ENCODE measurements at places on chromosomes 1 and 21.
A peak's percentile ranks its signal among the peaks of the same experiment; 100 is the strongest.

- no peak for DNase-seq
Observed at GRCh38 chr1:181044449-181044966, 10.7 kb downstream of the MR1 start.

DNA sequence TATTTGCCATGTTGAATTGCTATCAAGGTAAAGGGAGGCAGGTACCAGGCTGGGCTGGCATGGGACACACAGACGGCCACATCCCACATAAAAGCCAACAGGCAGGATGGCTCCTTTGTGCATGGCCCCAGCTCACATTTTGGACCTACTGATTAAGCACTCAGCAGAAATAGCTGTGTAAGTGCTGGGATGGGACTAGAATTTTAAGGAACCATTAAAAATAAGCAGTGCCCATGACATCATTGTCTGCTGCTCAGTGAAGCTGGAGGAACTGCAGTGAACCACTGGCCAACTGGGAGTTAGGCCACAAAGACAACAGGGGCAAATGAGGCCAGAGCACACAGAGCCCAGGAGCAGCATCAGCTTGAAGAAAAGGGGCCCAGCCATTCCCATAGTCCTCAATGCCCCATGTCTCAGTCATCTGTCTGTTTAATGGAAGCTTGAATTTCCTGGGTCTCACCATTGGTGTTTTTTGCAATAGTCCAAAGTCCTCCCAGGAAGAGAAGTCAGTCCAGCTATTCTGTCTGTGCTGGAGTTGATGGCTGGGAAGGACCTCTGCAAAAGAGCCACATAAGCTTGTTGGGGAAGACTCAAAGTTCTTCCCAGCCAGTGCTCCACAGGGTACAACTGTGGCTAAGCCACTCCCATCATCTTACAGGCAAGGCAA lies 45.3 kb upstream of the TNR start:
- DNase-seq: no peak

GRCh38 chr21:23686737-23687523 lies 1920.4 kb downstream of the MRPL39 start:
- no peak for DNase-seq

DNA sequence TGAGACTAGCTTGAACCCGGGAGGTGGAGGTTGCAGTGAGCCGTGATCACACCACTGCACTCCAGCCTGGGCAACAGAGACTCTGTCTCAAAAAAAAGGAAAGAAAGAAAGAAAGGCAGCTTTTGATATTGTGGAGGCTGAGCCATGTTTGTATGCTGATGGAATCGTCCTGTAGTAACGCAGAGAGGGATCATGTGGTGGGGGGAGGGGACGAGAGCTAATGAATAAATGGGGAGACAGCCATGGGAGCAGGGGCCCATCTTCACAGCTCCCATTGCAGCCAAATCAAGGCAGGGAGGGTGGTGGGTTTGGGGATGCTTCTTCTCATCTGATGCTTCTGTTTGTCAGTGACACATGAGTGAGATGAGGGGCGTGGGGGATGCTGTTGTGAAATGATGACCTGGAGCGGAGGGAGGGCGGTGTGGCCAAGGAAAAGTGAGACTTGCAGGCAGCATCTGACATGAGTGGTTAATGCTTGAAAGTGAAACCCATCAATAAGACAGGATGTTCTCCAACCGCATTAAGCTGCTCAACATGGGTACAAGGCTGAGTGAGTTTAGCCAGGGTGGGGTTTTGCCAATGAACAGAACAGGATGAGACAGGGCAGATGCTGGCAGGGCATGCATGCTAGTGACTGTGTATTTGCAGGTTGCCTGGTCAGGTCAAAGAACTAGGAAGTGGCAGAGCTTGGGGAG lies 16.7 kb downstream of the SPATA21 start:
- peak; percentile 14 for DNase-seq

- DNase-seq: no peak
Observed at GRCh38 chr1:63774617-63775417, 1.0 kb downstream of the ROR1 start.

DNA sequence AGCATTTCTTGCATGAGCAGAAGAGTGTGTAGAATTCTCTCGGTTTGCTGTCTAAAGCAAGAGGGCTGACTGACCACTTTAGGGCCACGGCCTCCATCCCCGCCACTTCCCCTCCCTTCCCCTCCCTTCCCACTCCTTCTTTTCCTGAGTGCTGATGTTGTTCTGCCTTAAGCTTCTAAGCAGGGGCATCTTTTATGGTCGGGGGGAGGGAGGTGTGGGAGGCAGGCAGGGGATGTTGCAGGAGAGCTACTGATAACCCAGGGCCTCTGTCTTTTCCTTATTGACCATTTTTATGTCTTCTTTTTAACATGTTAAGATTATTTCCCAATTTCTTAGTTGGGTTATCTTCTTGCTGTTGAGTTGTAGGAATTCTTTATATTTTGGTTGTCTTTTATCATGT lies 15.1 kb downstream of the USP25 start:
- DNase-seq: no peak

- DNase-seq: no peak
Observed at GRCh38 chr21:43618940-43619339, 40.3 kb downstream of the HSF2BP start.

DNA sequence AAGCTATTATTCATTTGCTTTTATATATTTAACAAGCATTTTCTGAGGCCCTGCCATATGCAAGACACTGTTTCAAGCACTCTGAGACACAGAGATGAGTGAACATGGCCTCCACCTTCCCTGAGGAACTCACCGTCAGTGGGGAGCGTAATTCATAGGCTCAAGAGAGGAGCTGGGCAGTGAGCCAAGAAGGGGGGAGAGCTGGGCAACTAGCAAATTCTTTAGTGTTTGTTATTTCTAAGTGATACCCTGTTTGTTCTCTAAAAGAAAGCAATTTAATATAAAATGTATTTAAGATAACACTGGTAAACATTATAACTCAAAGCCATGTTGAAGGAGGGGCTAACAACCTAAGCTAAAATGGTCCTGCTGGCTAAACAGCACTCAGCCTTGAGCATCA lies 119.2 kb upstream of the NGF start:
- DNase-seq: no peak

- no peak for DNase-seq
Observed at GRCh38 chr1:55474168-55474786, 259.1 kb upstream of the USP24 start.

DNA sequence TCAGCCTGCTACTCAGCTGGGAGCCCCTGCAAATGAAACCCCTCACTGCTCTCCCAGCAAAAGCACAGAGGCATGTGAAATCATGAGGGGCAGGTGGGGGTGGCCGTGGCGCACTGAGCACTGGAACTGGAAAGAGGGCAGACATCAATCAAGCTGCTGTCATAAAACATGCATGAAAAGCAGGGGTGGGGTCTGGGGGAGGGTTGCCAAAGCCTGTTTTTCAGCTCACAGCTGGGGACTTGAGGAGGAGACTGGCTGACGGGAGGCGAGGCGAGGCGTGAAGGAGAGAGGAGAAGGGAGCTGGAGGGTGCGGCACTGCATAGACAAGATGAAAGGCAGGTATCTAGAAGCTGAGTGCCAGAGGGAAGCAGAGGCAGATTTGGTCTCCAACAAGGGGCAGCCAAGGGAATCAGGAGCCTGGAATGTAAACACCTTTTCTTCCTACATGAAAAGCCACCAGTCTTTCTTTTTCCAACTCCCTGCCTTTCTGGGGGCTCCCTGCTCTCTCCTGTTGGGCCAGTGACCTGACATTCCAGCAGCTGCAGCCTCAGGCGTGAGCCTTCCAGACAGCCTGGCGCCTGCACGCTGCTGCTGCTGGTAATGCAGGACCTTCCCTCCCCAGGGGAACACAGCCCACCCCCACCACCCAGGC lies 87.0 kb downstream of the NMNAT2 start:
- DNase-seq: no peak
